ENCODE measurements at places on chromosomes 1 and 21.

DNA sequence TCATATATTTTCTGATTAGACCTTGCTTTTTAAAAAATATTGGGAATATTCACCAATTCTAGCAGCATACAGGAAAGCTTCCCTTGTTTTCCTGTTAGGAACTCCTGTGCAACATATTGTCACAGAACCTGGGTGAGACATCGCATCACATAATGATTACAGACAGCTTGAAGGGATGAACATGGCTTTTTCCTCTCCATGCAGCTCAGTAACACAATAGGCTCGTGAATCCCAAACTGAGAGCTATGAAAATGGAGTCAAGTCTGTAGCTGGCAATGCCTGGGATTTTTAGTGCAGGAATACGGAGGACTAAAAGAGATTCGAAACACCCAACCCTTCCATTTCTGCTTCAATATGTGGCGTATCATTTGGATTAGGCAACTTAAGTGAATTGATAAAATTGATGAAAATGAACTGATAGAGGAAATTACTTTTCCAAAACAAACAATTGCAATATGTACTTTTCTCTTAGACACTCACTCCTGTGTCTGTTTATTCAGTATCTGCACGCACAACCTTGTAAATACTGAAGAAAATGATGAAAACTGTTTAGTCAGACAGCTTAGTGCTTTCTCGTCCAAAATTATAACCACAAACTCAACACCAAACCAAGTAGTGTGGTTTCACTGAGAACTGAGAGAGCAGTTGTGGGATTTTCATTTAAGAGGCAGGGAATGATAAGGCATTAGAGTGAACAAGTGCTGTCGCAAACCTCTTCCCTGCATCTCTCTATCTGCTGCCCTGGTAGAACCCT lies 250.4 kb downstream of the PTBP2 start:
- no peak for DNase-seq

GRCh38 chr1:215728169-215728568 lies 161.1 kb downstream of the KCTD3 start:
- DNase-seq = no peak

DNA sequence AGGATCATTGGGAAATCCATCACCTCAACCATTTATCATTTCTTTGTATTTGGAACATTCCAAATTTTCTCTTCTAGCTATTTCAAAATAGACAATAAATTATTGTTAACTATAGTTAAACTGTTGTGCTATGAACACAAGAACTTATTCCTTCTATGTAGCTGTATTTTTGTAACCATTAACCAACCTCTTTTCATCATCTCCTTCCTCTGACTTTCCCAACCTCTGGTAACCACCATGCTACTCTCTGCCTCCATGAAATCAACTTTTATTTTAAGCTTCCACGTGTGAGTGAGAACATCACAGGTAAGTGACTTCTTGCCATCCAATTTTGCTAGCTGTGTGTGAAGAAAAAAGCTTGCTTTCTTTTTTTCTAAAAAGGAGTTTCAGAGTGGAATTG lies 418 bp downstream of the IFI44L start:
- DNase-seq = no peak

DNA sequence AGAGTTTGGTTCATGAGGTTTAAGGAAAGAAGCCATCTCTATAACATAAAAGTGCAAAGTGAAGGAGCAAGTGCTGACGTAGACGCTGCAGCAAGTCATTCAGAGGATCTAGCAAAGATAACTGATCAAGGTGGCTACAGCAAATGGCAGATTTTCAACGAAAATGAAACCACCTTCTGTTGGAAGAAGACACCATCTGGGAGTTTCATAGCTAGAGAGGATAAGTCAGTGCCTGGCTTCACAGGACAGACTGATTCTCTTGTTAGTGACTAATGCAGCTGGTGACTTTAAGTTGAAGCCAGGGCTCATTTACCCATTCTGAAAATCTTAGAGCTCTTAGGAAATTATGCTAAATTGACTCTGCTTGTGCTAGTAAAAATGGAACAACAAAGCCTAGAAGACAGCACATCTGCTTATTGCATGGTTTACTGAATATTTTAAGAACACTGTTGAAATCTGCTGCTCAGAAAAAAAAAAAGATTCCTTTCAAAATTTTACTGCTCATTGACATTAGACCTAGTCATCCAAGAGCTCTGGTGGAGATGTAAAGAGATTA lies 10.5 kb downstream of the MAEL start:
- DNase-seq = no peak

- DNase-seq = no peak
Measured at GRCh38 chr21:45970674-45971615, 10.6 kb upstream of the COL6A1 start.

- DNase-seq = no peak
Measured at GRCh38 chr1:29338908-29339575, 102.7 kb downstream of the PTPRU start.

DNA sequence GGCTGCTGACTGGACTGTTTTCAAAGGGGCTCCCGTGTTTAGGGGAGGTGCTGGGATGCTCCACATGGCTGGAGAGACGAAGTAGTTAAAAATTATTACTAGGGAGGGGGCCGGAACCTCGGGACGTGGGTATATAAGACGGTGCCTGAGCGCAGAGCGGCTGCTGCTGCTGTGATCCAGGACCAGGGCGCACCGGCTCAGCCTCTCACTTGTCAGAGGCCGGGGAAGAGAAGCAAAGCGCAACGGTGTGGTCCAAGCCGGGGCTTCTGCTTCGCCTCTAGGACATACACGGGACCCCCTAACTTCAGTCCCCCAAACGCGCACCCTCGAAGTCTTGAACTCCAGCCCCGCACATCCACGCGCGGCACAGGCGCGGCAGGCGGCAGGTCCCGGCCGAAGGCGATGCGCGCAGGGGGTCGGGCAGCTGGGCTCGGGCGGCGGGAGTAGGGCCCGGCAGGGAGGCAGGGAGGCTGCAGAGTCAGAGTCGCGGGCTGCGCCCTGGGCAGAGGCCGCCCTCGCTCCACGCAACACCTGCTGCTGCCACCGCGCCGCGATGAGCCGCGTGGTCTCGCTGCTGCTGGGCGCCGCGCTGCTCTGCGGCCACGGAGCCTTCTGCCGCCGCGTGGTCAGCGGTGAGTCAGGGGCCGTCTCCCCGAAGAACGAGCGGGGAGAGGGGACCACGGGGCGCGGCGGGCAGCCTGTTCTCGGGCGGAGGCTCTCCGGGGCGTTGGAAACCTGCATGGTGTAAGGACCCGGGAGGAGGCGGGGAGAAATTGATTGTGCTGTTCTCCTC lies at the start of gene CHODL:
CHODL (plus strand) TSS at position 163 of the 793 bp plus-strand sequence; CDS start at position 554, 391 bp downstream.
- DNase-seq = no peak

- DNase-seq = no peak
Measured at GRCh38 chr1:14326857-14327256, 271.6 kb upstream of the KAZN start.

DNA sequence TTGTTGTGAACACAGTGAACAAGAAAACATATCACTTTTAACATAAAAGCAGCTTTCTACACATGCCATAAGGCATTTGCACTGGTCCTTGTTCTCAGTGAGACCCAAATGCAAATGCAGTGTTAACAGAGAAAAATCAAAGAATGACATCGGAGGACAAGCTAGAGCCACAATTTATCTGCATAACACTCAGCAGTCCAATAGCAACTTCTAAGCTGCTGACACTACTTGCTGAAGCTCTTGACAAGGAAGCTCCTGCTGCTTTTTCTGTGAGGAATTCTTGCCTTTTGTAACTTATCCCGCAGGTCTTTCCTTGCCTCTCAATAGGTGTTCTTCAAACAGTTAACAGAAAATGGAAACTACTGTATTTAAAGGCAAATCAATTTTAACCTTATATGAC lies 34.7 kb downstream of the USH2A start:
- DNase-seq = no peak

- DNase-seq = no peak
Measured at GRCh38 chr1:109762039-109762585, 1.6 kb downstream of the EPS8L3 start.

DNA sequence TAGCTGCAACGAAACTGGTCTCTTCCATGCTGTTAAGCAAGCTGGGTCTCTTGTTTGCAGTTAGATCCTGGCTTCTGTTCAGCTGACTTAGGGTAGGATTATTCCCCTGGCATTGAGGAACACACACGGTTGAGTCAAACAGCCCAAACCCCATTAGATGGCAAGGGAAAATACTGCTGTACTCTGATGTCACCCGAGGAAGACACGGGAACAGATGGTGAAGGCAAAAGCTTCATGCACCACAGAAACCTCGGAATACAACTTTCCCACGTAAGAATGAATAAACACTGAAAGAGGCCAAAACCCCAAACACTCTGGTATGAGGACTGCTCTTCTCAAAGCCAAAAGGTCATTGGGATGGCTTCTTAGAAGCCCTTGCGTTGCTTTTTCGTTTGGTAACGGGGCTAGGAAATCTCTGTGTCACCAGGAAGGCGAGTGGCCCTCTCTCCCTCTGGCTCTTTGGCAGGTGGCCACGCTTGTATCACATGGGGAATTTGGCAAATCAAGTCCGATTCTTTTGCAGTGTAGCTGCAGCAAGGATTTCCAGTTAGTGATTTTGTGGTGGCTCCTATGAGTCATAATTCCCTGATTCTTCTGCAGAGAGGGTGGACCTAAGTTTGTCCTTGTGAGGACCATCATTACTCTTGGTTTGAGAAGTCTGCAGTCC lies 16.7 kb upstream of the LYST start:
- DNase-seq = peak; percentile 37

- DNase-seq = no peak
Measured at GRCh38 chr1:183739082-183739481, 65.8 kb upstream of the RGL1 start.

- DNase-seq = peak; percentile 54
Measured at GRCh38 chr1:235102993-235103411, 25.6 kb downstream of the TOMM20 start.
